ENCODE measurements at places on chromosomes 13 and 19.

GRCh38 chr19:4140237-4140711, 13.2 kb upstream of the CREB3L3 start:
- peak; percentile 90 for DNase-seq

- DNase-seq: peak; percentile 68
Observed at GRCh38 chr19:1468821-1469254, 10.2 kb downstream of the C19orf25 start.

- no peak for DNase-seq
Observed at GRCh38 chr19:3784607-3785450, 1.4 kb downstream of the MATK start.

DNA sequence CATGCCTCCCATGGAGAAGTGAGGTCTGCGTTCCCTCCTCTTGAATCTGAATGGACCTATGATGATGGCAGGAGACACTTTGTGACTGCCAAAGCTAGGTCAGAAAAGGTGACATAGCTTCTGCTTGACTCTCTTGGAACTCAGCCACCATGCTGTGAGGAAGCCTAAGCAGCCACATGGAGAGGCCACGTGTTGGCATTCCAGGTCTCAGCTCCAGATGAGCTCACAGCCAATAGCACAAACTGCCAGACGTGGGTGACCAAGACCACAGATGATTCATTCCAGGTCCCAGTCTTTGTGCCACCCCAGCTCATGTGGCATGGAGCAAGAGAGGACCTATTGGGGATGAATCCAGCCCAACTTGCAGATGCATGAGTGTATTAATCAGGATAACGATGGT, 8.7 kb upstream of the GGACT start:
- DNase-seq: no peak

GRCh38 chr13:59631271-59631670, 532.5 kb downstream of the DIAPH3 start:
- no peak for DNase-seq
